Thyroid gland (tissue), 4 donors: ENCODE measurements at places on chromosomes 2 and 18. TPM values are rescaled to one million over a fixed set of nuclear protein-coding genes. Genes with fewer than 3 reads are reported as not detected.

ANKRD62 gene
- 0.13 TPM for total RNA-seq

SPHKAP gene
- total RNA-seq = not detected

NR4A2 gene
- 5.2 TPM for total RNA-seq

RAD51AP2 gene
- total RNA-seq = 0.11 TPM

DNA sequence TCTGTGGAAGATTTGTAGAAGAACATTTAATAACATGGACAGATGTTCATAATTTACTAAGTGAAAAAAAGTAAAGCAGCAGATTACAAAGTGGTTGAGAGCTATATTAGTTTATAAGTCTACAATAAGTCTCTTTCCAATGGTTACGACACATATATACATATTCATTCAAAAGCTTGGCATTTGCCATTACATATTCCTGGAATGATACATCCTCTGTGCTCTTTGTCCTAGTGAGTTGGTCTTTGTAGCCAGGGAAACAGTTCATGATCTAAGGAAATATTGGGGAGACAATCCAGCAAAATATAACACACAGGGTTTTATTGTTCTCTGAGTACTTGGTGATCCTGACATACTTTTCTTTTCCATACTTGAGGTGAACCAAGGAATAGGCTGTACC, 32.5 kb upstream of the SOS1 start:
- H3K4me1 ChIP-seq = no peaks in the 10 kb centered on the region
- no peak for DNase-seq
- no peak overlapping the region for H3K4me3 ChIP-seq
- H3K36me3 ChIP-seq = no peaks in the 10 kb centered on the region
- no peak overlapping the region for H3K27ac ChIP-seq
- no peaks in the 10 kb centered on the region for H3K27me3 ChIP-seq

DNA sequence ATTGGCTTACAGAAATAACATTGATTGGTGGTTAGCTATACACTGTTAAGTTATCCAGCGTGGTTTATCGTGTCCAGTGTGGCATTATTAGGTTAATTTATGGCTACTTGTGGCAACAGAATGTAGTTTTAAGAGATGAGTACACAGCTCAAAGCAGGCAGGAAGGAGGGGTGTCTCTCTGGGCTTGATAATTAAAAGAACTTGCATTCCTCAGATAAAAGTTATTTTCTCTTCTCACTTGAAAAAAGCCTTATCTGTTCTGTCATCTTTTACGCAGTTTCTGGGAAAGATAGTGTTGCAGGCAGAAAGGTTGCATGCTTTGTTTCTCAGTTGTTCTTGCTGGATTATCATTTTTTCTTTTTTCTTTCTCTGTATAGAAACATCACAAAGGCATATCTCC, 154.4 kb upstream of the COL3A1 start:
- DNase-seq = no peak
- no peak overlapping the region for H3K4me3 ChIP-seq
- H3K27ac ChIP-seq = no peak overlapping the region
- no peaks in the 10 kb centered on the region for H3K27me3 ChIP-seq

GRCh38 chr18:46411867-46412690, 244.9 kb downstream of the LOXHD1 start:
- H3K4me3 ChIP-seq = no peak overlapping the region
- peak overlapping the region; percentile 24 for H3K27ac ChIP-seq
- no peaks in the 10 kb centered on the region for H3K27me3 ChIP-seq
- DNase-seq = peak; percentile 62
- H3K4me1 ChIP-seq = peaks cover 42% of the 10 kb centered on the region
